ENCODE measurements at places on chromosomes 3 and 15.

DNA sequence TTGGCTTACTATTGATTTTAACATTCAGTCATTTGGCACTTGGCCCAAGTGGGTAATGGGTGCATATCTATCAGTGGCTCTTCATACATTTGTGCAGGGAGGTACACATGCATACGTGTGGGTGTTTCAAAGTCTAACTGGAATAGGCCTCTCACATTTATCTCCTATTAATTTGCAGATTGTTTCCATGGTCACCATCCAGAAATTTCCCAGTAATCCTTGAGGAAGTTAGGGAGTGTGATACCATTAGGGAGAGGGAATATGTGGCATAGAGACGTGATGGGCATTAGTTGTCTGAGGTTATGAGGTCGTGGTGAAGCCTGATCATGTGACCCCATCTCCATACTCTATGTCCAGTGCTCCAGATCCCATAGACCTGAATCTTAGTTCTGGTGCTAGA lies 102.8 kb downstream of the LPP start:
- DNase-seq: no peak

- DNase-seq: no peak
These were observed 12.8 kb upstream of the KLHL40 start for GRCh38 chr3:42672515-42672914.

DNA sequence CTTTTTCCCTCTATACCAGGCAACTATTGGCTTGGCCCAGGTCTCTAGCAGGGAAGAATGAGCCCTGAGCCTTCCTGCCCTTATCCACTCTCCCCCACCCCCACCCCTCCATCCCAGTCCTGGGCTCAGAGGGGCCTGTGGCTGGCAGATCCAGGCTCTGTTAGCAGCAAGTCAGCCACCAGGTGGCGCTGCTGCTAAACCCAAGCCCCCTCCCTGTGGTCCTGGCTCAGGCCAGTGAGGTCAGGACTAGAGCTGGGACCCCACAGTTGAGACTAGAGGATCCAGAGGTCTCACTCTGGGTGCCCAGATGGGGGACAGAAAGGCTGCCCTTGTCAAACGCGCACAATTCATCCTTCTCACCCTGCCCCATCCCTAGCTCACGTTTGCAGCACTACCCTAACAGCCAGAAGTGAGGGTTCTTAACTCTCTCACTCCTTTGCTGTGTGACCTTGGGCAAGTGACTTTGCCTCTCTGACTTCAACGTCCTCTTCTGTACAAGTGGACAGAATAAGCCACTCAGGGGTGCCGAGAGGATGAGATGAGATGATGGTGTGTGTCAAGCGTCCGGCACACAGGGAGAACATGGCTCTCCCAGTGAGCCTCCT lies 46.8 kb upstream of the SLC6A1 start:
- no peak for DNase-seq

- DNase-seq: no peak
These were observed 70.0 kb downstream of the MEF2A start for GRCh38 chr15:99635794-99636193.

GRCh38 chr15:88843334-88843733 lies 40.1 kb downstream of the ACAN start:
- DNase-seq: no peak

- no peak for DNase-seq
These were observed 101.2 kb upstream of the TP63 start for GRCh38 chr3:189529889-189530471.

GRCh38 chr3:130757611-130758150 lies 11.1 kb upstream of the PIK3R4 start:
- DNase-seq: no peak
